ENCODE measurements at places on chromosomes 1 and 21. TPM values are rescaled to one million over a fixed set of nuclear protein-coding genes. Genes with fewer than 3 reads are reported as not detected.

The C1orf53 gene
- polyA plus RNA-seq, result 1.7 TPM

The SLC22A15 gene
- polyA plus RNA-seq, result 4.0 TPM

The SELENON gene
- polyA plus RNA-seq, result 76.5 TPM

The SLAMF8 gene
- polyA plus RNA-seq, result 0.52 TPM

The CFHR5 gene
- polyA plus RNA-seq, result not detected

The ASCL5 gene
- 0.47 TPM for polyA plus RNA-seq

The PADI4 gene
- 1.6 TPM for polyA plus RNA-seq

The FAAH gene
- polyA plus RNA-seq, result 22.7 TPM

The ZNF695 gene
- 4.7 TPM for polyA plus RNA-seq

GRCh38 chr21:25572861-25573310 is 34.4 kb downstream of the MRPL39 start:
- no peak for DNase-seq

- no peak for DNase-seq
Observed at GRCh38 chr1:243742819-243743218, 107.2 kb downstream of the AKT3 start.

- no peak for DNase-seq
Observed at GRCh38 chr1:32220746-32221580, 1.2 kb downstream of the TMEM234 start.

GRCh38 chr21:18608226-18608625 is 204.6 kb upstream of the TMPRSS15 start:
- no peak for DNase-seq

GRCh38 chr1:223700942-223701637 is 11.2 kb upstream of the CAPN2 start:
- DNase-seq, result no peak

GRCh38 chr1:97739596-97740103 is 181.2 kb downstream of the DPYD start:
- no peak for DNase-seq

DNA sequence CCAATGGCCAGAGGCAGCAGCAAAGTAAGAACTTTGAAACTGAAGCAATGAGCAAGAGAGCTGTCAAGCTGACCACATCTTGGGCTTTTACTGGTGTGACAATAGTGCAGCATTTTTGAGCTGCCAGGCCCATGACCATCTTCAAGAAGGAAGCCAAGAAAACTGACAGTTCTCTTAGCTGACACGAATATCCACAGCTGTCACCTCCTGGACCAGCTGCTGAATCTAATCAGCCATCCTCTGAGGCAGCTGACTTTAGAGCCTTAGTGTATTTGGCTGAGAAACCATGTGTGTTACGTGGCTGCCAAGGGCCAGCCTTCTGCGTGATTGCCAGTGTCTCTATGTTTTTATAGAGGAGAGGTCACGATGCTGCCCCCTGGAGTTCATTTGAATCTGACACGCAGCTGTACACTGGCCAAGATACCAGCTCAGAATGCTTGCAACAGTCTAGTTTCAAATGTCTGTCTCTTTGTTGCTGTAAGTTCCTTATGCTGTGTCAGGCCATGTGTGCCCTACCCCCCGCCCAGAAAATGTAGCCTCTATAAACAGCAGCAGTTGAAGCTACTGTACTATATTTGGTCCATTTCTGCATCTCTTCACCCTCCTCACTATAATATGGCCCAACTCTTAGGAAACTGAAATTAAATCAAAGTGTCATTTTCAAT is 39.7 kb downstream of the PALMD start:
- DNase-seq, result no peak

DNA sequence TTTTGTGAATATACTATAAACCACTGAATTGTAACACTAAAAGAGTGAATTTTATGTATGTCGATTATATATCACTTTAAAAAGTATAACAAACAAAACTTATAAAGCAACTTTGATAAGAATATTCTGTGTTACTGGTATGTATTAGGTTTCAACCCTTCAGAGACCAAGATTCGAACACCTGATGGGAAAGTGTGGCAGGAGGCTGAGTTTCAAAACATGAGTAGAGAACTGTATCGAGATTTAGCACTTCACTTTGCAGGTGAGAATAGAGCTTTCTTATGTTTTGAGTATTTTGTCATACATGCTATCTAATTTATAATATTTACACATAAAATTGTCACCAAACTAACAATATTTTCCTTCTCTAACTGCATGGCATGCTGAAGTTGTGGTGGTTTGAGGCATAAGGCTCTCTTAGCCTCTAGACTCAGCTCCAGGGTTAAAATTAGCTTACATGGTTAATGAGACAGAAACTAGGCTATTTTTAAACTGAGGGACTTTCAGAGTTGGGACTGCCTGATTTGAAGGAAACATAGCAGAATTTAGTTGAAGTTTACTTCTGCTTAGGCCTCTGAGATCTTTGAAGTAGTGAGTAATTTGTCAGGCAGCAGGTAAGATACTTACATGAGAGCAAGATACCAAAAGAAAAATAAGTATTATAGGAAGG is 48.6 kb downstream of the CEP350 start:
- no peak for DNase-seq

DNA sequence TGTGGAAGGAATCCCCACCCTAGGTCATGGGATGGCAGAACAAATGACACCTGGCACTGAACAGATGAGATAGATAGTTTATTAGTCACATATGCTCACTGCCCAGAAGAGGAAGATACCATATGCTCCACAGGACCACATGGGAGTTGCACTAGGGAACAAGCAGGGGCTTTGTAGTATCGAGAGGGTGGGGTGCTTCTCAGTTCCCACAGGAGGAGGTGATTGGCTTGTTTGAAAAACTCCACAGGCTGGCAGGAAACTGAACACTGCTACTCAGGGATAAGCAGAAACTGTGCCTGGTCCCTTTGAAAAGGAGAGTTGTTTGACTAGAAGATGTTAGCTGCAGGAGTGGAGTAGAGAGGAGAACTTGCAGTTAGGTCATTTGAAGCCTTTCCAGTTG is 31.9 kb upstream of the RXRG start:
- no peak for DNase-seq

- DNase-seq, result no peak
Observed at GRCh38 chr1:2412773-2413494, 570 bp upstream of the PEX10 start.

GRCh38 chr1:161133220-161133740 is 813 bp upstream of the DEDD start:
- DNase-seq, result no peak

DNA sequence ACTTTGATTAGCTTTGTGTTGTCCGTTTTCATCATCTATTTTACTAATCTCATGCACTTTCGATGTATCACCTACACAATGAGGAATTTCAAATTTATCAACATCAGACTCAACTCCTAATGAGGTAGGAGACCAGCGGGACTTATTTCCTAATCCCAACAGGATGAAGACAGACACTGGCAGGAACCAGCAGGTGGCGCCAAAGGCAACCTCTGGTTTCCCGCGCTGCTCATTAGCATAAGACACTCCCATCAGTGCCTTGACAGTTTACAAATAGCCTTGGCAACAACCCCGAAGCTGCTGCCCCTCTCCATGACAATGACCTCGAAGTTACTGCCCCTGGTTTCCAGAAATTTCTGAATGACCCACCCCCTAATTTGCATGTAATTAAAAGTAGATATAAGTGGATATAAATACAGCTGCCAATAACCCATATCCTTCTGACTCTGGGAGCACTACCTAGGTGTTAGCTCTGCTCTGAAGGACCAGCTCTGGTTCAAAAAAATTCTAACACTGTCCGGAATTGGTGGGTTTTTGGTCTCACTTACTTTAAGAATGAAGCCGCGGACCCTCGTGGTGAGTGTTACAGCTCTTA is 974.8 kb downstream of the ADGRL2 start:
- DNase-seq, result no peak

GRCh38 chr1:9050803-9051202 is 18.6 kb downstream of the SLC2A5 start:
- DNase-seq, result no peak

DNA sequence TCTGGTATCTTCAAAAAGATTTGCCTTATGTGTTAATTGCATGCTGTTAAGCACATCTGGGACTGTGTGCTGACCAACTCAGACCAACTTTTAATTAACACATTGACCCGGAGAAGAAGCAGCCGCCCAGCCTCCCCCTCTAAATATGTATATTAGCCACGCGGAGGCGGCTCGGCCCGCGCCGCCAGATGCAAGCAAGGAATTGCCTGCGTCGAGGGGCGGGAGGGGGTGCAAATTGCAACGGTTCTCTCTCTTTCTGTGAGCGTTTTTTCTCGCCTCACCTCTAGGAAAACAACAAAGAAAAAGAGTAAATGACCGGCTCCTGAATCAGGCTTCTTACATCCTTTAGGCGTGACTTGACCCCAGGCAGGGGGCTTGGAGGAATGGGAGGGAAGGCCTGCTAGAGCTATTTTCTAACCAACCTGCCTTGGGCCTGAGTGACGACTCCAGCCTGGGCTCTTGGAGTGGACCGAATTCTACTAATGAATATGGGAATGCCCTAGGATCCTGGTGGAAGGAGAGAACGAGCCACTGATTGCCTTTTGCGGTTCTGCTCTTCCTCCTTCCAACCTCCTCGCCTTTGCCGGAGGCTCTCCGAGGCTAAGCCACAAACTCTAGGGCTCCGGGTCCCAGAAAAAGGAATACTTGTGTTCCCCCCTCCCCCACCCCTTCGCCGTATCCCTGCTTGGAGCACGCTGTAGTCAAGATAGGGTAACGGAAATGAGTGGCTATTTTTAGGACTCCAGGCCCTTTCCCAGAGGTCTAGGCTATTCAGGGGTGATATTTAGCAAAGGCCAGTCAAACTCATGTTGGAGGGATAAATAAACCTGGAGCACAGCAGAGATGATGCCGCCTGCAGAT is 417.0 kb upstream of the ESRRG start:
- DNase-seq, result no peak

GRCh38 chr21:45347712-45348499 is 57.1 kb upstream of the COL18A1 start:
- DNase-seq, result no peak

- DNase-seq, result no peak
Observed at GRCh38 chr1:55047611-55048010, 8.3 kb downstream of the PCSK9 start.

GRCh38 chr1:52037402-52037814 is 3.8 kb upstream of the KTI12 start:
- no peak for DNase-seq

DNA sequence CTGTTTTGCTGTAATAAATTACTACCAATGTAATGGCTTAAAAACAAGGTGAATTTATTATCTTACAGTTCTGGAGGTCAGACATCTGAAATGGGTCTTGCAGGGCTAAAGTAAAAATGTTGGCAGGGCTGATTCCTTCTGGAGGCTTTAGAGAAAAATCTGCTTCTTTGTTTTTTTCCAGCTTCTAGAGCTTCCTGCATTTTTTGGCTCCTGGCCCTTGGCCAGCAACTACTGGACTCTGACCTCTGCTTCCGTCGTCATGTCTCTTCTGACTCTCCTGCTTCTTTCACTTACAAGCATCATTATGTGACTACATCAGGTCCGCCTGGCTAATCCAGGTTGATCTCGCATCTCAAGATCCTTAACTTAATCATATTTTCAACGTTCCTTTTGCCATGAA is 350.9 kb downstream of the S1PR1 start:
- peak; percentile 30 for DNase-seq

GRCh38 chr1:98325646-98326440 is 335.7 kb upstream of the SNX7 start:
- DNase-seq, result no peak

All from left renal cortex interstitium (tissue), 4 donors.